ENCODE measurements at places on chromosomes 1 and 21.

DNA sequence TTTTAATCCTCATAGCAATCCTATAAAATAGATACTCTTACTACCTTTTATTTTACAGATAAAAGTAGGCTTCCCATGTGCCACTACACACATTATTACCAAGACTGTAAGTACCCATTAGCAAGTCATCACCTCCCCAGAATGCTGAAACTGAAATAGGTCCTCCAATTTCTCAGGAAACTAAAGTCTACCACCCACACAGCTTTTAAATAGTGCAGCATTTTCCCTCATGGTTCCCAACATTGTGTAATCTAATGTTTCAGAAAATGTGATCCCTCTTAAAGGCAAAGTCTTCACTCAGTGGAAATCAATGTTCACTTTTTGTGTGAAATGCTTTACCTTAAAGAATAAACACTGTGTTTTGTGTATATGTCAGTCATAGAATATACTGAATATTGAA, 356.5 kb downstream of the GPATCH2 start:
- DNase-seq = no peak

- DNase-seq = no peak
Observed at GRCh38 chr21:32712043-32712442, 15.8 kb downstream of the SYNJ1 start.

GRCh38 chr1:231778009-231778719, 151.6 kb downstream of the DISC1 start:
- DNase-seq = no peak

GRCh38 chr1:169309178-169310166, 58.1 kb downstream of the NME7 start:
- DNase-seq = no peak

DNA sequence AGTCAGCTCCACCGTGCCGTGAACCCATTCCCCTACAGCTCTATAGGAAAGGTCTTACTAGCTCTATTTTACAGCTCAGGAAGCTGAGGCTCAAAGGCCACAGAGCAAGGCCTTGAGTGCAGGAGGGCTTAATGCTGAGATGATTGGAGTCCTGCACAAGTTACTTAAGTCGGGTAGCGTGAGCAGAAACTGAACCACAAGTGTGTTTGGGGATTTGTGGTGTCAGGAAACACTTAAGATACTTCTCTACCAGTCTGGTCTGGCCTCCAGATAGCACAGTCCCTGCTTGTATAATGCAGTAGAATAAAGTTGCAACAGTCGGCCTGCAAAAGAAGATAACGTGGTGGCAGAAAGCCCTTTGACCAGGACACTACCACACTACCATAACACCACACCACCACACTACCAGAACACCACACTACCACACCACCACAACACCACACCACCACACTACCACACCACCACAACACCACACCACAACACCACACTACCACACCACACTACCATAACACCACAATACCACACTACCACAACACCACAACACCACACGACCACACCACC, 118.1 kb downstream of the SPSB1 start:
- DNase-seq = no peak

- DNase-seq = no peak
Observed at GRCh38 chr1:30354410-30354809, 369.0 kb downstream of the MATN1 start.

DNA sequence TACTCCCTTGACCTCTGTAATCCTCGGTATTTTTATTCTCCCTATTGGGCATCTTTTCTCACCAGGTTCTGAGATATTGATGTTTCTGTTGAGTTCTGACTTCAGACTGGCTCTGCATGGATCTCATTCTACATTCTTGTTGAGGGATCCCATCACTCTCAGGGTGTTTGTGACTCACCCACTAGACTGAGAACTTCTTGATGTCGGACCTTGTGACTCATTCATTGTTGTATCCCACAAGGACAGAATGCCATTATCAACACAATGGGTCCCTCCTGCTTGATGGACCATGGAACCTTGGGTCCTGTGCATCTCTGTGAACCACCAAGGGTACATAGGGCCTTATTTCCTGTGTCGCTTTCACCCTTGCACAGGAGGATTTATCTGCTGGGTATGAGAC, 174.1 kb downstream of the PBX1 start:
- no peak for DNase-seq

GRCh38 chr21:45613396-45613795, 30.1 kb upstream of the PCBP3 start:
- no peak for DNase-seq

DNA sequence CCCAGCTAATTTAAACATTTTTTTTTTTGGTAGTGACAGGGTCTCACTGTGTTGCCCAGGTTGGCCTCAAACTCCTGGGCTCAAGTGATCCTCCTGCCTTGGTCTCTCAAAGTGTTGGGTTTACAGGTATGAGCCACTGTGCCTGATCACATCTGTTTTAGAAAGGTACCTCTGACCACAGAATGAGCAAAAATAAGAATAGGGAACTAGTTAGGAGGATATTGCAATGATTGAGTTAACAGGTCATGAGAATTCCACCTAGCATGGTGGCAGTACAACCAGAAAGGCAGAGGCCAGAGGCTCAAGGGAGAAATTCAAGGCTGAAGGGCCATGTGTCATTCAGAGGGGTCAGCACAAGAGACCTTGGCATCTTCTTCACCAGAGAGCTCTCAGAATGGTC, 49.6 kb downstream of the ELAPOR1 start:
- DNase-seq = no peak
